ENCODE measurements at places on chromosomes 3 and 15. TPM values are rescaled to one million over a fixed set of nuclear protein-coding genes. Genes with fewer than 3 reads are reported as not detected.

Gene GOLGA8Q
- total RNA-seq: not detected

Gene OCA2
- not detected for total RNA-seq

Gene THSD4
- total RNA-seq: 31.6 TPM

Gene HEG1
- total RNA-seq: 76.1 TPM

DNA sequence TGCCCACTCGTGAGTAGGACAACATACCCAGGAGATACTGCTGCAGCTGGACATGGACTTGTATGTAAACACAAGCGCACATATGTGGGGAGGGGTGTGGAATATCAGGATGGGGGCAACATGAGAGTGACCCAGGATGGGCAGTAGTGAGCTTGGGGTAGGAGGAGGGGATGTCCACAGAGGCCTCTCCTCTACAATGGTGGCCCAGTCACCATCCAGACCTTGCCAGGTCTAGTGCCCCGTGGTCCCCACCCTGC is 266 bp upstream of the ZBTB47 start:
- H3K4me3 ChIP-seq: peak overlapping the region; percentile 87
- H3K4me1 ChIP-seq: peaks cover 3% of the 10 kb centered on the region
- DNase-seq: no peak
- no peaks in the 10 kb centered on the region for H3K36me3 ChIP-seq
- H3K27ac ChIP-seq: peak overlapping the region; percentile 99

DNA sequence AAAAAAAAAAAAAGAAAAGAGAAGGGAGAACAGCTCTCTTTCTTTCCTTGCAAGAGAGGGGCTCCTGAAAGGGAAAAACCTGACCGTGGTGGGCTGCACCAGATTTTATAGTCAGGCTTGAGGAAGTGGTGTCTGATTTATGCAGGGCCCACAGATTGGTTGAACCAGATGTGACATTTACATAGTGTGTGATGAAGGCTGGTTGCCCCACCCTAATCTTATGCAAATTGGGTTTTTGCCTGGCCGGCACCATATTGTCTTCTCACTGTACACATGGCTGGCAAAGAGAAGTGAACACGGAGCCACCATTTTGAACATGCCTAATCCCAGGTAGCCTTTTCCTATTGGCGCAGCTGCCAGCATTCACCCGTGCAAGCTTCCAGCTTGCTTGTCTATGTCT is 154.4 kb downstream of the OXSM start:
- H3K27me3 ChIP-seq: no peaks in the 10 kb centered on the region
- no peak overlapping the region for H3K27ac ChIP-seq
- H3K4me1 ChIP-seq: no peaks in the 10 kb centered on the region
- no peak for DNase-seq
- H3K4me3 ChIP-seq: no peak overlapping the region

- H3K4me3 ChIP-seq: no peak overlapping the region
- H3K36me3 ChIP-seq: no peaks in the 10 kb centered on the region
- H3K27me3 ChIP-seq: no peaks in the 10 kb centered on the region
- peak; percentile 6 for DNase-seq
- no peak overlapping the region for H3K27ac ChIP-seq
These were observed 138.8 kb downstream of the LRRK1 start for GRCh38 chr15:101057841-101058407.

DNA sequence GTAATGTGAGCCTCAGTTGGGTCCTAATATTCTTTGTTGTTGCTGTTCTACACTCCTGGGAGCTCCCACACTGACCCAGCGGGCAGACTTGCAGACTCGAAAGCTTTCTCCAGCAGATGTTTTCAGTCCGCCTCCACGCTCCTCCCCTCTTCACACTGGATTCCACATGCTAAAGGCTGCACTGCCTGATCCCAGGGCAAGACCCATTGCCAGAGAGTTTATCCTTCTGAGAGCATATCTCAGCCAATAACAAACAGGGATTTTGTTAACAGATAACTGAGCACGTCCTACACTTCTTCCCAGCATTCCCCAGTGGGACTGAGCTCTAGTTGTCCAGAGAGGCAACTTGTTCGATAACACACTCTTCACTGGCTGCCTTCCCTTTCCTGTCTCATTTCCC is 8.0 kb upstream of the COL6A6 start:
- no peak overlapping the region for H3K4me3 ChIP-seq
- peak; percentile 34 for DNase-seq
- H3K27me3 ChIP-seq: no peaks in the 10 kb centered on the region
- no peaks in the 10 kb centered on the region for H3K4me1 ChIP-seq

GRCh38 chr3:72041511-72041910 is 256.6 kb upstream of the PROK2 start:
- H3K36me3 ChIP-seq: no peaks in the 10 kb centered on the region
- H3K4me3 ChIP-seq: no peak overlapping the region
- peak; percentile 30 for DNase-seq
- no peak overlapping the region for H3K27ac ChIP-seq
- no peaks in the 10 kb centered on the region for H3K27me3 ChIP-seq

DNA sequence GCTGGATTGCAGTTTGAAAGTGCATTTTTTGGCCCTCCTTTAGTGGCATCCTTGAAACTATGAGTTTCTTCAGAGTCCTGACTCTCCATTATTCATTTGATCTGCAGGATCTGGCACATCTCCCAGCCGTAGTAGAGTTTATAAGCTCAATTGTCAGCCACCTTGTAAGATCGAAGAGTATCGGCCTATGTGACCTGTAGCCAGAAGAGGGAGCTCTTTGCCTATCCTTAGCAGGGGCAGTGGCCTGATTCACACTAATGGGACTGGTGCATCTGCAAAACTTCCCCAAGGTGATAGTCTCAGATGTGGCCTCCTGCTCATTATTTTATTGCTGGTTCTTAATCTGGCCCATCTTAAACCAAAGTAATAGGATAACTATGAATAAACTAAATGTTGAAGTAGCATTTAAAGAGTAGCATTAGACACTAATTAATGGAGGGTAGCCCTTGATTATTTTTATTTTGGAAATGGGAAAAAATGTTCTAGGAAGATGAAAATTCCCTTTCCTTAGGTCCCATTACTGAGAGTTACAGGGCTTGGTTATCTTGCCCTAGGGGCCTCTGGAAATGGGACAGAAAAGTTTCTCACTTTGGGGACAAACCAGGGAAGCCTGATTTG is 21.2 kb downstream of the GCSAM start:
- no peak for DNase-seq
- no peaks in the 10 kb centered on the region for H3K27me3 ChIP-seq
- H3K27ac ChIP-seq: no peak overlapping the region
- H3K4me1 ChIP-seq: no peaks in the 10 kb centered on the region
- H3K4me3 ChIP-seq: no peak overlapping the region

DNA sequence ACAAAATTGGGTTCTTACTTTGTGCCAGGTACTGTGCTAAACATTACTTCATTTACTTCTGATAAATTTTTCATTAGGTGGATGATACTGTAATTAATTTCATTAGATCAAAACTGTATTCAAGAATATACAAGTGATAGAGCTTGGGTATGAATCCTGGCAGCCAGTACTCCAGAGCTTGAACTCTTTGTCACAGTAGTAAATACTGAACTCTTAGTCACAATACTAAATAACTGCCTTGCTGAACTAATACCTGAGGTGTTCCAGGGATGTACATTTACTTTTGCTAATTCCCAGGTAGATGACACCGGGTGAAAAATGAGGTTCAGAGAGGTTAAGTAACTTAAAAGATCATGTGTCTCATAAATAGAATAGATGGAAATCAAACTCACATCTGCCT is 20.3 kb downstream of the FXR1 start:
- no peak overlapping the region for H3K27ac ChIP-seq
- no peak overlapping the region for H3K4me3 ChIP-seq
- DNase-seq: no peak
- H3K36me3 ChIP-seq: no peaks in the 10 kb centered on the region
- no peaks in the 10 kb centered on the region for H3K4me1 ChIP-seq
